COR-L47 (cell line): ENCODE measurements at places on chromosomes 2 and 18.

GRCh38 chr2:176582176-176582575 lies 312.9 kb downstream of the MTX2 start:
- no peak for DNase-seq

GRCh38 chr2:239233576-239233975 lies 167.2 kb downstream of the HDAC4 start:
- DNase-seq = no peak

DNA sequence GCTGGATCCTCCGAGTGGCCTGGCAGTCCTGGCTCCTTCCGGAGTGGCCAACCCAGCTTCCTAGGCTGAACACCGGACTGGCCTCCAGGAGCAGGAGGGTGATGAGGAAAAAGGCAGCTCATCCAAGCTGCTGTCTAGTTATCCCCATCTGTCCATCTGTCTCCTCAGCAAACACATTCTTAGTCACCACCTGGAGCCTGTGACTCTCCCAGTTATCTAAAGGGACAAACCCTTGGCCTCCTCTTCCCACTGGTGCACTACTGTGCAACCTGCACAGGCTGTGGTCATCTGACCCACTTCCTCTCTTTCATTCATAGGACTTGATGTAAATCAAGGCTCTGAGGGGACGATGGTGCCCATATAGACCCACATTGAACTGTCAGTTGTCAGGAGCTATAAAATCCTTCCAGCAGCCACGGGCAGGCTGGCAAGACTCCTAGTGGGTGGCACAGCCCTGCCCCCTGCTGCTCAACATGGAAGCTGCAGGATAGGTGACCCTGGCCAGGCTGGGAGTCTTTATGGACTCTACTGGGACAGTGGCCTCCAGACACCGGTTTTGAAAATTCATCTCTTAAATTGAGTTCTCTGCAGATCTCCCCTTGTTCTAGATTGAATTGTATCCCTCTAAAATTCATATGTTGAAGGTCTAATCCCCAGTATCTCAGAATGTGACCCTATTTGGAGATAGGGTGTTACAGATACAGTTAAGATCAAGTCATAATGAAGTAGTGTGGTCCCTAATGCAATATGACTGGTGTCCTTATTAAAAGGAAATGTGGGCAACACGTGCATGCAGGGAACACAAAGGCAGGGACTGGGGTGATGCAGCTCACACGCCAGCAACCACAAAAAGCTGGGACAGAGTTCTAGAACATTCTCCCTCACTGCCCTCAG lies 29.3 kb upstream of the DUSP2 start:
- peak; percentile 44 for DNase-seq

GRCh38 chr2:179096090-179096489 lies 46.2 kb upstream of the CCDC141 start:
- peak; percentile 21 for DNase-seq
